Neural crest cell (in vitro differentiated cells): ENCODE measurements at places on chromosomes 3 and 15.
A peak's percentile ranks its signal among the peaks of the same experiment; 100 is the strongest.

DNA sequence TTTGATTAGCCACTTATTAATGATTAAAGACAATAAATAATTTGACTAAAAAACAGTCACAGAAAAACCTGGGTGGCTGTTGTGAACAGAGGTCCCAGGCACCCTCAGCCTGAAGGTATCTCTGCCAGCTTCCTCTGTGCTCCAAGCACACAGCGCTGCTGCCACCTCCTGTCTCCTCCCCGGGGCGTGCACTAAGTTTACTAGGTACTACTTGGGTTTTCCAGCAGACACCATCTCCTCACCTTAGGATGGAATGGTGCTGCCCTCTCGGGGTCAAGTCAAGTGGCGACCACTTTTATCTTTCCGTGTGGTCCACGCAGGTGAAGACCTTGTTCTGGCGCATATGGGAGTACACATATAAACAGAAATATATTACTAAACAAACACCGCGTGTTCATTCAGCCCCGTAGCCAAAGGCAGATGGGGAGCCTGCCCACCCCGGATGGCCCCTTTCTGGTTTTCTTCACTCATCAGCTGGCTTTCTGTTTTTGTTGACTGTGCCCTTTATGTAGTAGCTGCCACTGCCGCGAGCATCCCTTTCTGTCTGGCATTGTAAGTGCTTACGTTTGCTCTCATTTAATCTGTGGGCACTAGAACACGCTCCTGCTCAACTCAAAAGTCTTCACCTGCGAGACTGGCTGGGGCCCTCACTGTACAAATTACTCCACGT, 128.0 kb downstream of the LRIG1 start:
- no peak for DNase-seq

DNA sequence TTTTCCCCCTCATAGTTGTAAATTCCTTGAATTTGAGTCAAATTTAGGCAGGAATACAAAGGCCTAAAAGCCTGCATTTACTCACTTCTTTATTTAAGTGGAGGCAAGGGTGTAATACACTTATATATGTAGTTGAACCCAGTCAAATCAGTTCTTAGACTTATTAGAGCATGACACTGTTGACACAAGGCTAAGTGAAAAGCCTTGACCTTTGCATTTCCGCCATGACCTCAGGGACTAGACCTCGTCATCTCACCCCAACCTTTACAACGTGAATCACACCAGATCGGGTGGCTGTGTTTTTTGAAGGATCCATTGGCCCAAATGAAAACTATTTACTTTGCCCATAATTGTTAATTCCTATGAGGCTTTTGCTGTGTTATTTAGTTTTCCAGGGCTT, 774.4 kb downstream of the ROBO1 start:
- no peak for DNase-seq

DNA sequence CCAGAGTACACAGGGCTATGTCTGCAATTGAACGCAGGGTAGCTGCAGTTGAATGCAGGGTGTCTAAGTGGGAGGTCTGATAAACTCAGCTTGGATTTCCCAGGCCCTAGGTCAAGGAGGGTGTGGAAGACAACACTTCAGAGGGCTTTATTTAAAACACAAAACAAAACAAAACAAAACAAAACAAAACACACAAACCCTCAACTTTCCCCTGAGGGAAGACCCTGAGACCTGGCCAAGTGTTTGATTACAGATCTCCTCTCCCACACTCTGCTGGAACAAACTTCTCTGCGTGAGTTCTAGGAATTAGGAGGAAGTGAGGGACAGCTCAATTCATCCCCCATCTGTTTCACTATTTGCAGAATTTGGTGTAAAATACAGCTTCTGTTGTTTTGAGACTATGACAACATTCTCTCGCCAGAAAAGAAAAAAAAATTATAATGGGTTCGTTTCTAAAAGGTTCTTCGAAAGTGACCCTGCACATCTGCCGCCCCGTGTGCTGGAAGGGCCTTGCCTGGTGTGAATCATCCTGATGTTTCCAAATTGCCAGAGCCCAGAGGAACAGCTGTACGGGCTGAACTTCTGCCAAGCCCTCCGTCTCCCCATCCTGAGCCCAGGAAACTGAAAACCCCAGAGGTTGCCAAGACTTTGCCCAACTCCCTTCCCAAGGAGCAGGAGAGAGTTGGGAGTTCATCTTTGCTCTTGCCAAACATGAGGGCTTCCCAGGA, 73.3 kb upstream of the RAD18 start:
- DNase-seq: no peak

DNA sequence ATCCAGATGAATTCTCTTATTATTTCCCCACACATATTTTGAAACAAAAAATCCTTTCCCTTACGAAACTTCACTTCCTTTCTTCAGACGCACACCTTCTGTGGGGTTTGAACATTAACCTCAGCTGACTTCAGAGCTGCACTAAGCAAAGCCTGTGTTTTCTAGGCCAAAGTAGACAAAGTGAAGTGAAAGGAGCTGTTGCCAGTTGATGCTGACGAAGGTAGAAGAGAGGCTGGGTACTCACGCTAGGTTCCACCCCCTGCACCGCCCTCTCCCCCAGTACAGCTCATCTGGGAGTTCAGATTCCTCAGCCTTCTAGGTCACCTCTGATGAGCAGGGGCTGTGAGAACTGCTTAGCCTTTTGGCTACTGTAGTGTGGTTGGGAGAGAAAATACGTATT, 24.1 kb downstream of the DUT start:
- no peak for DNase-seq

- DNase-seq: no peak
Measured at GRCh38 chr3:177948716-177949425, 587.4 kb upstream of the KCNMB2 start.

DNA sequence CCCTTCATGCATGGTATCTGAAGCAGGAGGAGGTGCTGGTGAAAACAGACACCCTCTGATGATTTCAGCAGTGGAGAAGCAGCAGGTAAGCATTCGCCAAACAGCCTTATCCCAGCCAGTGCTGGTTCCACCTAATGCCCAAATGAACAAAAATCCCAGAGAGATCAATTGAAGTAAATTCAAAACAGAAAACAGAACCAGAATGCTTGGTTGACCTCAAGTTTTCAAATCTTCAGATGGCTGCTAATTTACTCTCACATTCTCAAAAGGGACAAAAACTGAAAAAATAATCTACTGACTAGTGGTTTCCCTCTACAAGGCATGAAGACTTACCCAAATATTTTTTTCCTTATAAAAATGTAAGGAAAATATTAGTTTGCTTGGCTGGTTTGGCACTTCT, 87.0 kb upstream of the MYO5C start:
- DNase-seq: no peak

DNA sequence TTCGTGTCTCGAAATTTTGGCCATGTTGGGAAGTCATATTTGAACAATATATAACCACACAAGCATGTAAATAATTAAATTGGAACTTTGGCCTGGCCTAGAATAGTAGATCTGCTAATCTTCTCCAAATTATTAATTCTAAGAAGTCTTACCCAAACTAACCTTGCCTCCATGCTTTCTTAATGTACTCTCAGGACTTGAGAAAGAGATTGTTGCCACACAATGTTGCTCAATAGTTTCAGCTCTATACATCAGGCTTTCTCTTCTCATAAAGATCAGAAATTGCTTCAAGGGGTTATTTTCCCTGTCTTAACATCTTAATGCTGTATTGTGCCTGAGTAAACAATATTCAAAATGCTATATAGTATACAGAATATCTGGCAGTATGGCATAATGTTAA, 202.7 kb upstream of the LRIG1 start:
- no peak for DNase-seq

- no peak for DNase-seq
Measured at GRCh38 chr3:156705761-156706616, 31.6 kb downstream of the TIPARP start.

GRCh38 chr15:88166082-88166993, 90.2 kb downstream of the NTRK3 start:
- DNase-seq: peak; percentile 28

DNA sequence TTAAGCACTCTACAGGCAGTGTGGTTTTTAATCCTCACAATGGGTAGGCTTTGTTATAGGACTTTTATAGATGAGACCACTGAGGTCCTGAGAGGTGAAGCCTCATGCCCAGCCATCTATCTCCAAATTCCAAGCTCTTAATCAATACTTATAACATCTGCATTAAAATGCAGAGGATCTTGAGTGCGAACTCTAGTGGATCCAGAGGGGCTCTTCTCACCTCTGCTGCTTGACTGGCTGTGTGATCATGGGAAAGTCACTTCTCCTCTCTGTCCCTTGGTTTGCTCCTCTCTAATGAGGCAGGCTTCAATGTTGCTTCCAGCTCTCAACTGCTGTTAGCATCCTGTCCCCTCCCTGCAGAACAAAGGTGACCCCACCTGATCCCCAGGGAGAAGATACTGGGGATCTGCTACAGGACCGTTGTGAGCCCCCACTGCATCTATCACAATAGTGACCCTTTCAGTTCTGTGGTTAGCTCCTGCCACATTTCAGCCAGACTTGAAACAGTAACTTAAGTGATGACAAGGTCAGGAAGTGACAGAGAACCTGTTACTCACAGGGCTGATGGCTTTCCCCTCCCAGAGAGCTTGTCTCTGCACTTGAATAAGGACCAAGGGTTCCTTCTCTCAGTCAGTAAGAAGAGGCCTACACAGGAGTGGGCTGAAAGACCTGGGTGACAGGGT, 1.3 kb downstream of the SLC27A2 start:
- DNase-seq: no peak

- DNase-seq: no peak
Measured at GRCh38 chr15:51223771-51224229, 114.6 kb downstream of the CYP19A1 start.

- DNase-seq: no peak
Measured at GRCh38 chr3:195555110-195555509, 12.0 kb upstream of the PPP1R2 start.

- no peak for DNase-seq
Measured at GRCh38 chr15:75114327-75114726, 87.4 kb upstream of the C15orf39 start.

DNA sequence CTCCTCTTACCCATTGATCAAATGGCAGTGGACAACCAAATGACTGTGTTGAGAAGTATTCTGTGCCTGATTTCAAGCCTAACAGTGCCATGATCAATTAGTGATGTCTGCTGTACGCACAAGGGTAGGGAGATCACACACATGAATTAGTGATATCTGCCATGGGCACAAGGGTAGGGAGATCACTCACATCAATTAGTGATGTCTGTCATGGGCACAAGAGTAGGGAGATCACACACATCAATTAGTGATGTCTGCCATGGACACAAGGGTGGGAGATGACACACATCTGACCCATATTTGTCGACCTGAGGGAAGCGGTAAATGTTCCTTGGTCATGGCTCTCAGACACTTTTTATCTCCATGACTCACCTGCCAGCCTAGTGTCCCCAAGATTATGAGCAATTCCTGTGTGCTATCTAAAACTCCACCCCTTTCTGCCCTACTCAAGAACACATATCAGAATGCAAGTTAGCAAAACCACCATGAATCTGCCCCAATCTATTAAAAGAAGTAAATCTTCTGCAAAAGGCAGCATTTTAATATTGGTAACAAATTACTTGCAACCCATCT, 165.0 kb downstream of the NTRK3 start:
- no peak for DNase-seq

DNA sequence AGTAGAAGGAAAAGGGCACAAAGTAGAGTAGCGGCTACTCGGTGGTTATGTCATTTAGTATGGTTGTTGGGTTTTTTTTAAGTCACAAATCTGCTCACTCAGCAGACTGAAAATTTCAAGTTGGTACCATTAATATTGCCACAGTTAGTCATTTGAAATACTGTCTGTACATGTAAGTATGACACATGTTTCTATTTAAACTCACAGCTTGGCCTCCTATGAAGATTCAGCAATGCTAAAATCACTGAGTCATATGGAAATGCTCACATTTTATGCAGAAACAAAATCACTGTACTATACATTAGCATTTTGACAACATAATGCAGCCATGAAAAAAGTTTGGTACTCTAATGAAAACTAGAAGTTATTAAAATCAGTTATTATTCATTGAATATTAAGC, 571.9 kb downstream of the TAFA4 start:
- no peak for DNase-seq

DNA sequence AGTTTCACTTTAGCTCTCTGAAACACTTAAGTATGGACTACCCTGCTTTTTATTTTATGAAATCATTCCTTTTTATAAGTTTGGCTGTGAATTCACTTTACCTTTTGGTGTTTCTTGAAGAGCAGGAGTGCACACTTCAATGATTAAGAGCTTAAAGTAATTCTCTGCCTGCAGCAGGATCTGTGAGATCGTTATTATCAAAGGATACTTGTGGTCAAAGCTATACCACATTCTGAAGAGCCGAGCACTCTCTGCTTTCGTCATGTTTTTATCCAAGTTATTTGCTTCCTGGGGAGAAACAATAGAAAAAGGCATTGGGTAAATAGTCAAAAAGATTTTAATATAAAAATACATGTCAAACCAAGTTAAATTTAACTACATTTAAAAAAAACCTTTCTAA, 243.7 kb downstream of the CHST2 start:
- no peak for DNase-seq

GRCh38 chr3:48280881-48281280, 40.0 kb downstream of the ZNF589 start:
- DNase-seq: no peak

- DNase-seq: no peak
Measured at GRCh38 chr3:14243782-14244181, 65.2 kb downstream of the LSM3 start.

DNA sequence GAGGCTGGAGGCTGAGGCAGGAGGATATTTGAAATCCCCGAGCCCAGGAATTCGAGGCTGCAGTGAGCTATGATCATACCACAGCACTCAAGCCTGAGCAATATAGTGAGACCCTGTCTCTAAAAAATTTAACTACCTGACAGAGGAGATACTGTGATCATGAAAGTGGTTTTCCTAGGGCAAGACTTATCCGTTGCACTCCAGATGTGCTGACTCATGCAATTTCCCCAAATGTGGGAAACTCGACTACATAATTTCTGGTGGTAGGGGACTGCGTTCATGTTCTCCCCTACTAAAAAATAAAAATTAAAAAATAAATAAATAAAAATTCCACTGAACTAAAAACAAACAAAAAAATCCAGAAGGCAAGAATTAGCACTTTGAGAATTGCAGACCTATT, 271.7 kb downstream of the SHQ1 start:
- no peak for DNase-seq
